ENCODE measurements at places on chromosomes 7 and 10. TPM values are rescaled to one million over a fixed set of nuclear protein-coding genes. Genes with fewer than 3 reads are reported as not detected.

The FOXI2 gene
- 1.2 TPM for polyA plus RNA-seq

DNA sequence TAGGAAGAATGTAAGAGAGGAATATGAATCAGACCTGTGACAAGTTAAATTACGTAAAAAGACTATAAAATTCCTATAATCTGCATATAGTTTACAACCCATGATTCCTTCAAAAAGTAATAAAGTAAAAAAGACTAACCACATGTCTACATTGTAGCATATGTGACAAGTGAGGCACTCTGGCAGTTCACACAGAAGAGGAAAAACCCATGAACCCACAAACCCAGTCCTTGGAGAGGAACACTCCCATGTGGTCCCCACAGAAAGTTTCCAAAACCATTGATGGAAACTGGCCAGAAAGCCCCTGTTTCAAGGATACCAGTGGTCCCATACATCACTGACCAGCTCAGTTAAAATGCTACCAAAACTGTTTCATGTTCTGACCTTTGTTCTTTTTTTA is 15.7 kb downstream of the KDM7A start:
- no peak for DNase-seq

GRCh38 chr7:24438232-24438631 is 135.0 kb upstream of the PALS2 start:
- no peak for DNase-seq

The GDF2 gene
- not detected for polyA plus RNA-seq

GRCh38 chr10:122510326-122510725 is 49.0 kb downstream of the HTRA1 start:
- no peak for DNase-seq

DNA sequence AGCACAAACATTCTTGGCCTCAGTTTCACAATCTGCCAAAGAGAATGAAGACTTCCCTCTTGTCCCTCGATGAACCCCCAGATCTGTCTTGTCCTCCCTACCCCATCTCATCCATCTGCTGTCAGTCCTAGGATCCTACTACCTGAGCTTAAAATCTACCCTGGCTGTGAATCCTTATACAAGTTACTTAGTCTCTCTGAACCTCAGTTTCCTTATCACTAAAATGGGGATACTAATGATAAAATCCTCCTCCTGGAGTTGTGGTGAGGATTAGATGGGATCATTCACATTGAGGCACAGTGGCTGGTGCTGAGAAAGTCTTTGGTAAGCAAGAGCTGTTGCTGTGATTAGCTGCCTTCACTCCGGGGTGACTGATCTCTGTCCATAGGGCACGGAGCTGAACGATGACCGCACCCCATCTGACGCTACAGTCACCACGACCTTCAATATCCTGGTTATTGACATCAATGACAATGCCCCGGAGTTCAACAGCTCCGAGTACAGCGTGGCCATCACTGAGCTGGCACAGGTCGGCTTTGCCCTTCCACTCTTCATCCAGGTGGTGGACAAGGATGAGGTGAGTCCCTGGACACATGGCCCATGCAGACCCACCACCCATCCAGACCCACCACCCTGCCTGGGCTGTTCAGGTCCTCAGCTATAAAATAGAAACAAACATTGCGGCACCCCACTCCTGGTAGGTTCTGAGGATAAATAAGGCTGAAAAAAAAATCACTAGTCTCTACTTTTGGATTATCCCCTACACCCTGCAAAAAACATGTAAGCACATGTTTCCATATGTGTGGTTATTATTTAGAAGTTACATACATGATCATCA is 102.5 kb downstream of the C10orf105 start:
- no peak for DNase-seq

Data from left kidney (tissue), 8 donors.